Progenitor cell of endocrine pancreas (in vitro differentiated cells): ENCODE measurements at places on chromosomes 5 and 9. TPM values are rescaled to one million over a fixed set of nuclear protein-coding genes. Genes with fewer than 3 reads are reported as not detected.

- DNase-seq, result no peak
Measured at GRCh38 chr9:79663300-79663699, 91.5 kb downstream of the TLE4 start.

SLC36A3 gene
- not detected in 2 replicates for total RNA-seq

- no peak for DNase-seq
Measured at GRCh38 chr5:81995407-81995806, 23.6 kb downstream of the ATG10 start.

- no peak for DNase-seq
Measured at GRCh38 chr9:134500931-134501760, 140.5 kb upstream of the COL5A1 start.

DNA sequence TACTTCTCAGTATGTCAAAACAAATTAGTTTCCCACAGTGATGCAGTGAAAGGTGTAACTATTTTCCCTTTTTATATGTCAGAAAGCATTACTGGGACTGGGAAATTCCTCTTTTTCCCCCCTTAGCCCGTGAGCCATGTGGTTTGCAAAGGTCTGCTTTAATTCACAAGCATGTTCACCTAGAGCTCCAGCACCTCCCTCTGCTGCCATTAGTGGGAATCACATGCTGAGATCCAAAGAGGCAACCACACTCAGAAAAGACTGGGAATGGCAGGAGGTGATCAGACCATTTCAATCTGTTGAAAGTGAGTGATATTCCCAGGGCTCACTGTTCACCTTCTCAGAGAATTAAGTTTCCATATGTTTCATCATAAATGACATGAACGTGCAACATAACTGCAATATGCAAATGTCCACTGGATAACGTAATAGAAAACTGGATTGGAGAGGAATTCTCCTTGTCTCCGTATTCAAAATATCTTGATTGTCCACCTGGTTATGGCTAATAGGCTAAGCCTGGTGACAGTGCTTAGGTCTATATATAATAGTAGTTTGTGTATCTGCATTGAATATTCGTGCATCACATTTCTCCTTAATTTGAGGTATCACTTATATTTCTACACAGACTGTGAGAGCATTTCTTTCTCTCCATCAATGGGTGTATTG, 703.5 kb upstream of the WWC1 start:
- peak; percentile 19 for DNase-seq

AQP3 gene
- 6.3 and 6.9 TPM in 2 replicates for total RNA-seq

DNA sequence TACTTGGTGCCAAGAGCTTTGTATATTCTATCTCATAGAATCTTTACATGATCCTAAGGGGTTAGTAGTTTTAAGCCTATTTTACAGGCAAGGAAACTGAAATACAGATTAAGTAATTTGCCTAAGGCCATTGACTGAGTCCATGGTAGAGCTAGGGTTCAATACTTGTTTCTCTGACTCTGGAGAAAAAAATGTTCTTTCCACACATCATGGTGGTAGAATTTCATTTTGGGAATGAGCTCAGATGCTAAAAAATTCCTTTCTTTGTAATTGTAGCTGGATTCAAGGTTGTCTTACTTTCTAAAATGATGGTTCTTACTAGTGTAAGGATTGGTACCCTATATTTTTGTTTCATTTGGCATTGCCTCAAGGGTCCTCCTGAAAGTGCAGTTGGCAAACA, 86.0 kb downstream of the ANKRD55 start:
- DNase-seq, result no peak

DNA sequence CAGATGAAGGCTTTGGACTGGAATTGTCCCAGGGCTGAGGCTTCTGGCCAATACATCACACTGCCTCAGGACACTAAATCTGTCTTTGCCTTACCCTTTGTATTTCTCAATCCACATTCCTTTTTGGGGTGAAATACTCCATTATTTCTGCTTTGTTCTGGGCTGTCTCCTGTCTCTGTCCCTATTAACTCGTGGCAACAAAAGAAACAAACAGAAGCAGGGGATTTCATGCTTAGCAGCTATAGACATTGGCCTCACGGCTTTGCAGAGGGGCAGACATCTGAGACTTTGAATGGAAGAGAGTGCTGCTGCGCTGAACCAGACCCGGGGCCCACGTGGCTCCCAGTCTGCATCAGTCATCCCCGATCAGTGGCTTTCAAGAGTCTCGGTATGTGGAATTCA, 129.7 kb downstream of the ARL15 start:
- no peak for DNase-seq

CDC20B gene
- not detected in 2 replicates for total RNA-seq

PAPPA gene
- 0.33 and 0.36 TPM in 2 replicates for total RNA-seq

CCL21 gene
- not detected in 2 replicates for total RNA-seq

DNA sequence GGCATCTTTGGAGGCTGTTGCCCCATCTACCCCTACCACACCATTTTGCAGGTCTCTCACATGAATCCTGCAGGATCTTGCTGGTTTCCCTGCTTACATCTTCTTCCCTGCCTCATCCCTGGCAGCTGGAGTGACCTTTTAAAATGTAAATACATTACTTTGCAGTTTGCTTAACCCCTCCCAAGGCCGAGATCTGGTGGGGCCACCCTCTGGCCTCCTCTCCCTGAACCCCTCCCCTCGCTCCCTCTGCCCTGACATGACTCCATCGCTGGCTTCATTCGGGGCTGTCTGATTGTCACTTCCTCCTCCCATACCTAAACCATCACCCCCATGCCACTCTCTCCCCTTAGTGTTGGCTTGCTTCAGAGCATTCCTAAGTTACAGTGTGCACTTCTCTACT, 12.6 kb upstream of the PALM2AKAP2 start:
- no peak for DNase-seq

DNA sequence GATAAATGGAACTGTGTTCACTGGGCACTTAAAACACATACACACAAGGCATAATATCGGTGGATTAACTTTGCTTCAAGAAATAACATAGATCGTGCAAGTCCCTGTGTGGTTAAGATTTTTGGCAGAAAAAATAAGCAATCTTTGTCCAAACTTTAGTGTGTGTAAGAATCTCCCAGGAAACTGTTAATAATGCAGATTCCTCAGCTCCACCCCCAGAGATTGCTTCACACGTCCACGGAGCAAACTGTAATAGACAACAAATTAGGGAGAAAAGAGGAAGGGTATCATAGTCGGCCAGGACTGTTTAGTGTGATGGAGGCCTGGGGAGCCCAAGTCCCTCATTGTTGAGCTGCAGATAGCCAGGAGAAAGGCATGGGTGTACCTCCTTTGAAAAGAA, 84.8 kb downstream of the PJA2 start:
- no peak for DNase-seq

PCDHAC2 gene
- 1.8 and 1.9 TPM in 2 replicates for total RNA-seq

- no peak for DNase-seq
Measured at GRCh38 chr9:81103597-81104471, 585.5 kb downstream of the TLE1 start.

DNA sequence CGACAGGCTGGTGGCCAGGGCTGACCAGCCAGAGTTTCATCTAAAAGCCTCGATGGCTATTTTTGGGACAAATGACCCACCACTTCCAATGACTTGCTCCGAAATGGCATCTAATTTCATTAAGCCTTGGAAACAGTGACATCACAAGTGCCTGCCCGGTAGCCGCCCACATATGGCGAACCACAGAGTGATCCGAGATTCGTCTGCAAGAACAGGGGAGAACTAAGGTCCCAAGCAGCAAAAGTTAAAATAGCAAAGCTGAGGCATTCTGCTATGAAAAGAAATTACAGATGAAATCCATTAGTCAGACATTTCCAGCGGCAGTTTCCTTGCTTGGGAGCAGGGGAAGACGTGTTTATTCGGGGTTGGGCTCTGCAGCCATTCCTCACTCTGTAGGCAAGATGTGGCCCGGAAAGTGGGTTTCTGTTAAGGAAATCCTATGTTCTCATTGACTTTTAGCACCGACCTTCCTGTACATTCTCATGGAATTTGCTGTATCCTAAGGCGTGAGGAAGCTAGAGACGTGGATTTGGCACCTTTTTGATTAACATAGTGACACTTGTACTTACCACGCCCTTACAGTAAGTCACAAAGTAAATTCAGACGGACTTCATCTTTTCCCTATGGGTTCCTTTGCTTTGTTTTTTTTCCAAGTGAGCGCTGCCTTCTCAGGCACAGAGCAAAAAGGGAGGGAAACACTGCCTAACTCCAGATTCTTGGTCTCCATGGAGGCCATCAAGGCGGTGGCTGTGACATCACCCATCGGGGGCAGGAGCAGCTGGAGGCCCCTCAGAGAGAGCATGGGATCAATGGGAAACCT, 45.1 kb downstream of the ERGIC1 start:
- DNase-seq, result no peak

- no peak for DNase-seq
Measured at GRCh38 chr5:26757941-26758340, 280.4 kb downstream of the CDH9 start.

DNA sequence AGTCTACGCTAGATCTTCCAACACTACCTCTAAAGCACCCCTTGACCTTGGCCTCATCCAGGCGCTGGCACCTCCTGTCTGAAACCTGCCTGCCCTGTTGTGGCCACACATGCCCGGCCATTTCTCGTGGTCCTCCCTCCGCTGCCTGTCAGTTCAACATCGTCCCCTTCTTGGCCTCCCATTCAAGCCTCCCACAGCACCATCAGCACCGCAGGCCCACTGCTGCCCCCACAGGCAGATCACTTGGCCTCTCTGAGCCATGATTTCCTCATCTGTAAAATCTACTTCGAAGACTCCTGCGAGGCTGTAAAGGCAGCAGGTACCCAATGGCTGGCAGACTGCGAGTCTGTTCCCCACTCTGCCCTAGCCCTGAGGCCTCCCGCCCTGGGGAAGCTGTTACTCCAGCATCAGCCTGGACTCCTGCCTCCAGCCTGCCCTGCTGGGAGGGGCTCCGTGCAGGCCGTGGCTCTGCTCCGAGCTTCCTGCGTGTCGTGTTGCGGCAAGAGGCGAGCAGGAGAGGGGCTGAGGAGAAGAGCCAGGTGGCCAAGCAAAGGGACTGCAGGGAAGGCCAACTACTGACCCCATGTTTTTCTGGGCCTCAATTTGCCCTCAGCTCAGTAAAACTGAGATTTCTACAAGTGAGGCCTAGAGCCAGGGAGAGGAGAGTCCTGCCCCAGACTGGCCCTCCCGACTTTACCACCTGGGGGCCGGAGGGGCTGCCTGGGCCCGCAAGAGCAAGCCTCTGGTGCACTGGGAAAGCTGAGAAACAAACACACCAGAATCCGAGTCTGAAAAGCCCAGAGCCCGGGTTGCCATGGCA, 70.5 kb upstream of the LRRTM2 start:
- no peak for DNase-seq

- DNase-seq, result no peak
Measured at GRCh38 chr5:135106610-135107471, 72.8 kb upstream of the PITX1 start.

DNA sequence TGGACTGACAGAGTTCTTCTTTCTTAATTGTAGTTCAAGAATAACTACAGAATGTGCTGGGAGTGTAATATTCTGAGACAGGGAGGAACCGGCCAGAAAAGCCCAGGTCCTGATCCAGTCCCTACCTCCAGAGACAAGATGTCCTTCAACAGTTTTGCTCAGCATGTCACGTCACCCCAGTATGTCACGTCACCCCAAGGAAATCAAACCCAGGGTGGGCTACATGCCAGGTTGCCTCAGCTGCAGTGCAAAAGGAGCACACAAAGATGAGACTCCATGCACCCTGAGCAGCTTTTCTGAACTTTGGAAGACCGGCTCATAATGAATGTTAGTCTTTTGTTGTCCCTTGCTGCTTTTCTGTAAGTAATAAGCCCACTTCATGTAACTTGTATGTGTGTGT, 25.9 kb upstream of the NIPAL4 start:
- no peak for DNase-seq

- no peak for DNase-seq
Measured at GRCh38 chr9:129761901-129762369, 9.1 kb upstream of the PTGES start.

STK32A gene
- 1.3 and 2.4 TPM in 2 replicates for total RNA-seq

DNA sequence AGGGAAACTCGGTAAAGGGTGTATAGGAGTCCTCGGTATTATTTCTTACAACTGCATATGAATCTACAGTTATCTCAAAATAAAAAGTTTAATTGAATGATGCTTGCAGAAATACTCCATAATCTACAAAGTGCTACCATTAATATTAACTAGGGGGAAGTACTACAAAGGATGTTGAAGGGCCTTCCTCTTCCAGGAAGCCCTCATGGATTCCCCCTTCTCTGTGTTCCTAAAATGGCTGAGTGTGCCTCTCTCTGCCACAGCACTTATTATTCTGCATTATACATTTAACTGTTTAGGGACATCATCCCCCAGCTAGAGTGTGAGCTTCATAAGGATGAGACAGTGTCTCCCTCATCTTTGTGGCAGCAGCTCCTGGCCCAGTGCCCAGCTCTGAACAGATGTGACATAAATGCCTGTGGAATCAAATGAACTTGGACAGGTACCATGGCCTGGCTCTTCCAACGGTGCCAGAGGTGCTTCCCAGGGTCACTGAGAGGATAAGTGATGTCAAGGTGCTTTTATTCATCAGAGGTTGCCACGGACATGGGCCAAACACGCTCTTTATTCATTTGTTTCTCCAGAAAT, 99.5 kb downstream of the PAX5 start:
- no peak for DNase-seq

- DNase-seq, result no peak
Measured at GRCh38 chr9:18020121-18020745, 441.4 kb downstream of the SH3GL2 start.

DNA sequence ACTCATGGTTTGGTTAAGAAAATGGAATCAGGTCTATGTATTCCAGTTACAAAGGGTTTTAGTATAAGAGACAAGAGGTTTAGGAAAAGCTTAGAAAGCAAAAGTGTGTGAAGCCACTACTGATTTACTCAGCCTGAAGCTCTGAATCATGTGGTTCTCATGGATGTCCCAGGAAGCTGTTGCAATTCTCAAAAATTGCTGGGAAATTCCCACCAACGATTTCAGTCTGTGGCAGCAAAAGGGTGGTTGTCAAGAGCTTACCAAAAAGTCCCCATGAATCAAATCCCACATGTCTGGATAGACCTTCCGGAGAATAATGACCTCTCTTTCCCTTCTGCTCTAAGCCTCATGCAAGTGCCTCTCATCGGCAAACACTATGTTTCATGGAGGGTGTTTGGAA, 929.9 kb downstream of the TLE4 start:
- no peak for DNase-seq

DNA sequence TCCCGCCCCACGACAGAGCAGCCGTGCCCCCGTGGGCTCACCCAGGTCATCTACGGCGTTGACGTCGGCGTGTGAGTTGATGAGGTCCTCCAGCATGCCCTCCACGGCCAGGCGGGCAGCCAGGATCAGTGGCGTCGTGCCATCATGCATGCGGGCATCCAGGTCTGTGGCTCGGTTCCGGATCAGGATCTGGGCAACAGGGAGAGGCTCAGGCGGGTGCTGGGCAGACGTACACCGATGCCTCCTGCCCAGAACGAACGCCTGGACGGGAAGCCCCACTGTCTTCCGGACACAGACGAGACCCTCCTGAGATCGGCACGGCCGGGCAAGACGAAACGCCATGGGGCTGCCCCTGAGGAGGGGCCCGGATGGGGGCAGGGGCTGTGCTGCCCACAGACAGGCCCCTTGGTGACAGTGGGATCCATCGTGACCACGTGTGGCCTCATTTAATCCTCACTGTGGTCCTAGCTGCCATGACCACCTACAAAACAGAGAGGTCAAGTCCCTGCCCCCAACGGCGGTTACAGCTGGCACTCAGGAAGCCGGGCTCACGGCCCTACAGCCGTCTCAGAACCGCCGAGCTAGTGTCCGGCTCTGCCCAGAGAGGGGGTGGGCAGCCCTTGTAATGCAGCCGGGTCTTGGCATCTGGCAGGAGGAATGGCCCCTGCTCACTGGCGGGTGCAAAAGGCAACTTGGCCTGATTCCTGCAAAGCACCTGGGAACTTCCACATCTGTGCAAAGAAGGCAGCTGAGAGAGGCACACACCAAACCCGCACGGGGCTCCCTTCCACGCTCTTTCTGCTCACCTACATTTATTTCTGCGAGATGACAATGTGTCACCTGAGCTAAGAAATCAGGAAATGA, 16.5 kb upstream of the SEC16A start:
- no peak for DNase-seq

MCTP1 gene
- total RNA-seq, result 1.7 and 2.1 TPM in 2 replicates
